ENCODE measurements at places on chromosomes 5 and 9.

DNA sequence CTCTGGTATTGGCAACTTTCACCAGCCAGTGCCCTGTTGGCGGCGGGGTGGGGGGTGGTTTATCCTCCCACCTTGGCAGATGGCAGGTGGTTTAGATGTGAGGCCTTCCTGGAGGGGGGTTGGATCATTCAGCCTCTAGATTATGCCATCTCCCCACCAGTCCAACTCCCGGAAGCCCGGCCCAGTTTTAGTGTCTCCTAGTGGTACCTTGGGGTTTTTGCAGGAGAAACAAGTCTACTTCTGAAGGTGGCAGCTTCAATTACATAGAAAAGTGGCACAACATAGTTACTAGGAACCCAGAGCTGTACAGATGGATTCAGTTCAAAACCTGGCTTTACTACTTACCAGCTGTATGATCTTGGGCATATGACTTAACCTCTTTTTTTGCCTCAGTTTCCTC, 11.3 kb downstream of the PRLR start:
- no peak for DNase-seq

GRCh38 chr5:57524348-57525060, 41.9 kb upstream of the ACTBL2 start:
- DNase-seq, result no peak

DNA sequence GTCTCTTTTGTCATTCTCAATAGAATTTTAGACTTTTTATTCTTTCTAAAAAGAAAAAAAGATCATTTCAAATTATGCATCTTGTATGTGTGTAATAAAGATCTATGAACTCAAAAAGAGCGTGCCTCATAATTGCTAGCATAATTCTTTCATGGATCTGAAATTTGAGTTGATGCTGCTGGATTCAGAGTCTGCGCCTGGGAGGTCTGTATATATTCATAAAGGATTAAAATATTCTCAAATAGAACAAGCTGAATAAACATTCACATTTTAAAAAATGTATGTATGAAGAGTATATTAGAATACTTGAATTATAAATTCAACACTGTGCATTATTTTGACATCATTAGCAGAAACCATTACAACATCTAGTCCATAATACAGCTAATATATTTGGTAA, 297.8 kb upstream of the GRAMD2B start:
- DNase-seq, result no peak

DNA sequence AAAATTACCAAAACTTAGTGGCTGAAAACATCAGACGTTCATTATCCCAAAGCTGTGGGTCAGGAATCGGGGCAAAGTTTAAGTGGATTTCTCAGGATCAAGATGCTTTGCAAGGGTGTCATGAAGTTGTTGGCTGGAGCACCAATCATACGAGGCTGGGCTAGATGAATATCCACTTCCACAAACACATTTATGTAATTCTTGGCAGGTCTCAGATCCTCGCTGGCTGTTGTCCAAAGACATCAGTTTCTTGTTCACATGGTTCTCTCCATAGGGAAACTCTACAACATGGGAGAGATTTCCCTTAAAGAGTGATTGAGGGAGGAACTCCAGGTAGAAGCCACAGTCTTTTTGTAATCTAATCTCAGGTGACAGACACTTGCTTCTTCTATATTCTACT, 20.2 kb upstream of the CCDC192 start:
- no peak for DNase-seq

DNA sequence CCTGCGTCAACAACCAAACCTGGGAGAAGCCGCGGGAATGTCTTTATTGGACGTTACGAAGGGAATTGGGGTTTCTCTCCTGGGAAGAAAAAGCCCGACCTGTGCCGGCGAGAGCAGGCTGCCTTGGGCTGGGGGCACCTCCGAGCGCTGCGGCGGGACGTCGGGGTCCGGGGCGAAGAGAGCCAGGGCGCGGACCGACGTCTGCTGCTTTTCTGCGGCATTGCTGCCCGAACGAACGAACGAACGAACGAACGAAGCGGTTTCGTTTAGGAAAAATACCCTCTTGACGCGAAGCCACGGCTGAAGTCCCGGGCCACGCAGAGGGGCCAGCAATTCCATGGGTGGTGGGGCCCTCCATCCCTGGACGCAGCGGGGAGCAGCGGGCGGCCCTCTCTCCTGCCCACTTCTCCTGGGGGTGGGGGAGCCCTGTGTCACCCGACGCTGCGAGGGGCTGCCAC, 4.8 kb upstream of the PITX1 start:
- DNase-seq, result no peak

DNA sequence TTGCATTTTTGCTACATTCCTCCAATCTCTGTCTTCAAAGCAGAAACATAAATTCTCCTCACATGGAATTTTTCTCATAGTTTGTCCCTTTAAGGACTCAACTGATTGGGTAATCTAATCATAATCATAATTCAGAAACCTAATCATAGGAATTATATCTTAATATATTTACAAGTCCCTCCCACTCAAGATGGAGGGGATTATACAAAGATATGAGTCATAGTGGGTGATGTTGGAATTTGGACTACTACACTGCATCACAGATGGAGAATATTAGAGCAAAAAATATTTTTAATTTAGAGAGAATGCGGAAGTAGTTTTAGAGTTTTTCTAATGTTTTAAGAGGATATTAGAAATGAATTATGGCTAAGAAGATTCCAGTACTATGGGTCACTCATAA, 1034.0 kb downstream of the DTWD2 start:
- DNase-seq, result no peak

DNA sequence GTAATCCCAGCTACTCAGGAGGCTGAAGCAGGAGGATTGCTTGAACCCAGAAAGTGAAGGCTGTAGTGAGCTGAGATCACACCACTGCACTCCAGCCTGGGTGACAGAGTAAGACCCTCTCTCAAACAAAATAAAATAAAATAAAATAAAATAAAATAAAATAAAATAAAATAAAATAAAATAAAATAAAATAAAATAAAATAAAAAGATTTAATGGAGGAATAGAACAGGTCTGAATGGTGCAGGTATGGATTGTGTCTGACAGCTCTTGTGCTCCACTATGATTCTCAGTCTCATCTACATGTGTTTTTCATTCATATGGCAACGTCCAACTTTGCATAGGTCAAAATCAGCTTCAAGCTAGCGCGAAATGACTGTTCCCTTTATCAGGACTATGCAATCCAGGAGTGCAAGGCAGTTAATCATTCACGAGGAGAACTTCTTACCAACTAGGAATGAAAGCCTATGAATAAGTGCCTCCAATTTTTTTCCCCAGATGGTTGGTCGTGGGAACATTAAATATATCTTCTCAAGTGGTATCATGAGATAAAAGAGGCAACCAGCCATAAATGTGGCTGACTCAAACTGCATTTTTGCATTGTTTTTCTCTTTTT, 1392.3 kb upstream of the CDH9 start:
- no peak for DNase-seq

DNA sequence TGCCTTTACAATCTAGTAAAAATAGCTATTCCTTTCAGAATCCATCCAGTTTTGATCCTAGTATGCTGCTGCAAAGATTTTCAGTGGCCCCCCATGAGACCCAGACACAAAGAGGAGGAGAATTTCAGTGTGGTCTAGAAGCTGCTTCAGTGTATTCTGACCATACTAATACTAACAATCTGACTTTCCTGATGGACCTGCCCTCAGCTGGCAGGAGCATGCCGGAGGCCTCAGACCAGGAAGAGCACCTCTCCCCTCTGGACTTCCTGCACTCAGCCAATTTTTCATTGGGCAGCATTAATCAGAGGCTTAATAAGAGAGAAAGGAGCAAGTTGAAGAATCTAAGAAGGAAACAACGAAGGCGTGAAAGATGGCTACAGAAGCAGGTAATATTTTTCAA, 48.5 kb downstream of the RNF180 start:
- DNase-seq, result no peak

DNA sequence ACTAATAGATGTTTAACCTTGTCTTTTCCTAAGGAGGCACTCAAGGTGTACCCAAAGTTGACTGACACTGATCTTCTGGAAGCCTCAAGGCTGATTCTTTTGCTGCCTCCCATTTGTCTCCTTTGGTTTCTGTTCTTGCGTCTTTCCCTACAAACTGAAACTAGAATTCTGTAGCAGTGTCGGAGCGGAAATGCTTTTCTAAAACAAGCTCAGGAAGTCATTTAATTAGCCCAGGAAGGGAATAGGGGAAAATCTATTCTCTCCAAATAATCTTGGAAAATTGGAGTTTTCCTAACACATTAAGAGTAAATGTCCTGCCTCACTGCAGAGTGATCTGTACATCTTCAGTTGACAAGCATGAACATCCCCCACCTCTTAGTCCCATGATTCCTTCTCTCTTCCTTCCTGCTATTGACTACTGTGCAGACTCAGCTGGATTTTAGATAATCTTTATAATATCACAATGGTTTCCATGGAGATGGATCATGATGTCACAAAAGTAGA, 182.7 kb downstream of the NR3C1 start:
- DNase-seq, result no peak

- no peak for DNase-seq
Observed at GRCh38 chr9:136961279-136962065, 9.4 kb downstream of the LCN12 start.

DNA sequence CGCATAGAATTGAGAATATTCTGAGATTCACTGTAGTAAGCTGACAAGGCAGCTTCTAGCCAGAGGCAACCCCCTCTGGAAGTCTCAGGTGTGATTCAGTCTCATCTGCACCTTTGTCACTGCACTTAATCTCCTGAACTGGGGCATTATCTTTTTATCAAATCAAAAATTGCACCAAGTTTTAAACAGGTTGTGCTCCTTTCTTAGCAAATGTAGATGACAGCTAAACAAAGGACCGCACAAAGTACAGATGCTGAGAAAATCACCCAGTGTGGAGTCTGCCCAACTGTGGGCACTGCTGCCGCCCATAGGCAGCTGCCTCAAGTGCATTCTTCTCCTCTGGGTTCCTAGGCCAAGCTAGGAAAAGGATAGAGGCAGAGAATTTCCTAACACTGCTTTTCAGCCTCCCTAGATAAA, 51.1 kb downstream of the STARD4 start:
- DNase-seq, result no peak

- DNase-seq, result no peak
Observed at GRCh38 chr9:88531920-88532698, 2.9 kb upstream of the NXNL2 start.

GRCh38 chr5:134609232-134609851, 23.3 kb downstream of the SAR1B start:
- DNase-seq, result peak; percentile 76

GRCh38 chr5:5335107-5335506, 87.4 kb upstream of the ICE1 start:
- no peak for DNase-seq

DNA sequence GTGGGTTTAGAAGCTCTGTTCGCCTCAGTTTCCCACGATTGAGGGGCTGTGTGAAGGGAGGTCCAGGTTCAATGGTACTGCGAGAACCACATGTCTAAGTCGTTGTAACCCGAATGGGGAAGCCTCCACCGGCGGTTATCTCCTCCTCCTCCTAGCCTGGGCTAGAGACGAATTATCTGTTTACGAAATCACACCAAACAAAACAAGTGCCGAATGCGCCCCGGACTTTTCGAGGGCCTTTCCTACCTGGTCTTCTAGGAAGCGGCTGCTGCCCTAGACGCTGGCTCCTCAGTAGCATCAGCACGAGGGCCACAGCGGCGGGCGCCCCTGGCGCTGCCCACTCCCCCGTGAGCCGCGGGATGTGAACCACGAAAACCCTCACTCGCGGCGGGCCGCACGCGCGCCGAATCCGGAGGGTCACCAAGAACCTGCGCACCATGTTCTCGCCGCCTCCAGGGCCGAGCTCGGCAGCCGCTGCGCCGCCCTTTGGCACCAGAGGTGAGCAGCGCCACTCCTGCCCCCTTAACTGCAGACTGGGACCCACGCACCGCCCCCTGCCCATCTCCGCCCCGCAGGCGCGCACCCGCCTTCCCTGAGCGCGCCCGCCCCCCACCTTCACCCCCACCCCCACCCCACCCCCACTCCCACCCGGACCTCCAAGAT, at the start of gene CDKN2A:
Gene CDKN2A (minus strand): TSS at position 500 of the 663 bp plus-strand sequence.
- peak; percentile 44 for DNase-seq

DNA sequence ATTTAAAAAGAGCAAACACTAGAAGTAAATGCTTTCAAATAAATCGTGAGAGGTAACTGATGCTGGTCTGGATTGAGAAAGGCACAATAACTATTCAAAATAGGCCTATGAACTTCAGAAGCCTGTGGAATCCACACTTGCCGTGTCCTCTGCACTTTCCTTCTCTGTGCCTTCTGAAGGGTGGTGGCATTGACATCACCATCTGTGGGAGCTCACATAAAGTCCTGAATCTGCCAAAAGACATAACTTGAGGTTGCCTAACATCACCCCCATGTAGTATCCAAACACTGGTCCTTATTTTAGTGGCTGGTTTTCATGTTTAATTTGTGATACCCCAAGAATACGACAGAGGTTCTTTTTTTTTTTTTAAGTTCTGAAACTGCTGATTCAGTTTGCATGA, 59.8 kb downstream of the IRF1 start:
- no peak for DNase-seq

GRCh38 chr5:9903801-9904200, 273.6 kb upstream of the TAS2R1 start:
- DNase-seq, result no peak

GRCh38 chr5:6194906-6195612, 183.3 kb downstream of the MED10 start:
- no peak for DNase-seq

- DNase-seq, result no peak
Observed at GRCh38 chr5:17096952-17097695, 120.3 kb upstream of the BASP1 start.

GRCh38 chr9:27787891-27788290, 214.6 kb upstream of the C9orf72 start:
- DNase-seq, result no peak

DNA sequence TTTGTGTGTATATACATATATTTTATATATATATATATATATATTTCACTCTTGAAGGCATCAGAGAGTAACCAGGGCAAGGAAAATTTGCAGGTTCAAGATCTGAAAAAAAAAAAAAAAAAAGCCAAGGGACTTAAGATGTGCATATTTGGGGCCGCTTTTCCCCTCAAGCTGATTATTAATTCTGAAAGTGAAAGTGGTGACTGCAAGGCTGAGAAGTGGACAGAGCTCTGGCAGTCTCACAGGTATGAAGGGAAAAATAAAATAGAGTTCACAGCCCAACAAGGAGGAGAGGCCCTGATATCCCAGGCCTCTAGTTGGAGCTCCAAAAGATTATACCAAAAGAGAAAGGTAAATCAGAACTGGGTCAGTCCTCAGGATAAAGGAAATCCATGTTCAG, 234.4 kb upstream of the GAS1 start:
- DNase-seq, result no peak

DNA sequence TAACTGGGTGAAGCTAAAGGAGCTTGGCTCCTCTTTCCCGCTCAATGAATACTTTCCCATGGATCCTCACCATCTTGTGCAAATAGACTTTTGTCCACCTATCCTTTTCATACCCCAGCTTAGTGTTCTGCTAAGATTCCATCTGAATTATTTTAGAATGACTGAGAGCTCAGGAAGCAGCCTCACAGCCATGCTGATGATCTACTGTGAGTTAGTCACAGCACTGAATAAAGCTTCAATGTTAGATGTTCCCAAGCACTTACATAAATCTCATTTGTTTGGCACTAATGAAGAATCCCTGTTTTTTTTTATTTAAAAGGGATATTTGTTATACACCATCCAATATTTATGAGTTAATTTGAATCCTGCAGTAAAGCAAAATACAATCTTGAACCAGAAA, 317.6 kb upstream of the TRPC7 start:
- DNase-seq, result no peak

- DNase-seq, result no peak
Observed at GRCh38 chr5:116442095-116442534, 132.5 kb downstream of the SEMA6A start.

GRCh38 chr9:23790351-23791260, 35.4 kb downstream of the ELAVL2 start:
- DNase-seq, result no peak

GRCh38 chr9:2818804-2819121, 25.1 kb downstream of the PUM3 start:
- no peak for DNase-seq

- no peak for DNase-seq
Observed at GRCh38 chr5:168916266-168916665, 337.1 kb upstream of the PANK3 start.
